HTR-8/SVneo (cell line): ENCODE measurements at places on chromosomes 12 and 14.
A peak's percentile ranks its signal among the peaks of the same experiment; 100 is the strongest.

DNA sequence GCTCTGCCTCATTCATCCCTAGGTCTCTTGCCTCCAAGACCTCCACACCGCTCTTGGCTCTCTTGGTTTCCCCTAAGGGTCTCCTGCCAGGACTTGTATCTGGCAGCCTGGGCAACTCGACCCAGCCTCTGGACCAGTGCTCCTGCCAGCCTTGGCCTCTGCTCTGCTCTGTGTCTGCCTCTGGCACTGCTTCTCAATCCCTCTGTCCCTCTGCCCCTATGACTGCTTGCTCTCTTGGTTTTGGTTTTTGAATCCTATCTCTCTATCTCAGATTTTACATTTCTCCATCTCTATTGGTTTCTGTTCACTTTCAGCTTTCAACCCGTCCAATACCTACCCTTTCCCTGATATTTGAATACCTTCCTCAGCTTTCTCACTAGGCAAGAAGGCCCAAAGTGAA is 6.3 kb downstream of the ITGA5 start:
- DNase-seq, result no peak

DNA sequence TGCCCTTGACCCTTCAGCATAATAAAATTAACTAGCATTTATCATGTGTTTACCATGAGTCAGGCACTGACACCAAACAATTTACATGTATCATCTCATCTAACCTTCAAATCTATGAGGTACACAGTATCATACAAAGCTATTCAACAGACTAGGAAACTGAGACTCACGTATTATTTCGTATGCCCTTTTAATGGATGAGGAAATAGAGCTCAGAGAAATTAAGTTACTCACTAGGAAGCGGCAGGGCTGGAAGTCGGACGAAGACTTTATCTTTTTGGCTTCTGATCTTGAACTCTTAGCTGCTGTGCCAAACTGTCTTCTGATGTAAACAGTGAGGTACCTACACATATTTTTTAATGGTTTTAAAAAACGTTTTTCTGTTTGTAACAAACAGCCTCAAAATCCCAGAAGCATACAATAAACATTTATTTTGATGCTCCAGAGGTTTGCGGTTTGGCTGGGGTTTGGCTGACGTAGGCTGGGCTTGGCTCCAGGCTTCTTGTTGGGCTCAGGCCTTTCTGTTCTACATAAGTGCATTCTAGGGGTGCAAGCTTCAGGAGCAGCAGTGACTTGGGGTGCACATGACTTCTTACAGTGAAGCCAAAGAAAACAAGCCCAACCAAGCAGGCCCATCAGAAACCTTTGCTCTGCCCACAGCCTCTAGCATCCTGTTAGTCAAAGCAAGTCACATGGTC is 184.7 kb downstream of the TBX5 start:
- no peak for DNase-seq

- no peak for DNase-seq
Observed at GRCh38 chr14:69137416-69137815, 15.5 kb downstream of the DCAF5 start.

GRCh38 chr12:53916788-53917655 is 21.6 kb upstream of the HOXC13 start:
- DNase-seq, result no peak

GRCh38 chr12:3647504-3647903 is 105.4 kb downstream of the CRACR2A start:
- DNase-seq, result no peak

DNA sequence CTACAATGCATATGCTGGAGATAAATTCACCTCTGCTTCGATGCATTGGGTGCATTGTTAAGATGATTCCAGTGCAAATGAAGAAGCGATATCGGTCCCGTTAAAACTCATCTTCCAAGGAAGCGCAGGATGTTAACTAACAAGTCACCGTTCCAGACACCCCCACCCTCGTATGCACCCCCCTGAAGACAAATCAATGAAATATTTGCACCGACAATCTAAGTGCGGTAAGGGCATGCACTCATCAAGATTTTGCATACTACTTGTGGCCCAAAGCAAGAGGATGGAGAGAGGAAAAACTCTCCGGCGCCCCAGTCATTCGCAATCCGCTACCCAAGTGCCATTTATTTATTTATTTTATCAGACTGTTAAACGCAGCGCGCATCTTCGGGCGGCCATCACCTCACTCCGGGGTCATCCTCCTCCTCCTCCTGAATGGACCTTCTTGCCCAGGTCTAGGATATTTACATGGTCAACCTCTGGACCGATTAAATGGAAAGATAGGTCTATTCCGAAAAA is 1.2 kb downstream of the NOVA1 start:
- peak; percentile 1 for DNase-seq

DNA sequence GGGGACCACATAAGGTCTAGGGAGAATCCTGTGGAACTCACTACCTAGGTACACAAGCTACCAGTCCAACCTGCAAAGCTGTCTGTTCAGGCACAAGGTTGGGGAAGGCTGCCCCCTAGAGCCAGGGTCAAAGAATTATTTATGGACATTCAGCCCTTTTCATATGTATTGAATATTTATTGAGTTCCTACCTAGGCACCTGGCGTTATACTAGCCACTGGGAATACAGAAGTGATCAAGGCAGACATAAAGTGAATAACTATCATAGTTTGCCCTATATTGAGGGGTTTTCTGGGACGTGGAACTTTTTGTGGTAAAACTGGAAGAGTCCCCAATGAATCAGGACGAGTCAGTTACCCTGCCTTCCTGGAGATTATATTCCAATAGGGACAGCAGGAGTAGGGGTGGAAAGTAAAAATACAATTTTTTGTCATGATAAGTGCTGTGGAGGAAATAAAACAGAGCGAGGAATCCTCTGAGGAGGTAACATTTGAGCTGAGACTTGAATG is 5.8 kb upstream of the SLC48A1 start:
- DNase-seq, result no peak

DNA sequence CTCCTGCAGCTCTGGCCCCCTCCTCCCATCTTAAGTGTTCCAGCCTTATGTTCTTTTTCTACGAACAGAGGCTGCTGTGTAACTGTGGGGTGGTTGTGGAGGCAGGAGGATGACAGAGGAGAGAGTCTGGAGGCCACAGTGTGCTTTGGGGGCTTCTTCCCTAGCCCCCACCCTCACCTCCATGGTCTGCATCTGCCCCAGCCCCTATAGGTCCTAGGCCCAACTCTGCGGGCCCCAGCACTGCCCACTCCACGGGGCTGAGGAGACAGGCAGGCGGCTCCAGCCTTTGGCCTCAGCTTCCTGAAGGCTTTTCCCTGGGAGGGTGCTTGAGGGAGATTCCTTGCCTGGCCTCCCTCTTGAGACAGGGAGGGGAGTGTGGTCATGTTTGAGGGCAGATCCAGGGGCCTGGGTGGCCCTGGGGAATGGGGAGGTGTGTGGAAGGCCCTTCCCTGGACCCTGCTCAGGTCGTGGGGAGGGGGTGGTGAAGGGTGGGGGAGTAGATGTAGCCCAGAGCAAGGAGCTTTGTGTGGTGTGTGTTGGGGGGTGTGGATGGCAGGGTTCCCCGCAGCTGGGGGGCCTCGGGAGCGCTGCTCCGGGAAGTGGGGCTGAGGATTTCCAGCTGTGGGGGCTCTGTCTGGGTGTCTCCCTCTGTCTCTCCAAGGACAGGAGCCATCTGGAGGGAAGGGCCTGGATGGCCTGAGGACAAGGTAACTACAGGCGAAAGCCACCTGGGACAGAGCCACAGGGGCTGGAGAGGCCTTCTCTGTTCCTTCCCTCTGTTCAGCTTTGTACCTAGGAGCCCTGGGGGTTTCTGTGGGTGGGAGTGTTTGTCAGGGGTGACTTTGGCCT is 1.1 kb downstream of the SMIM41 start:
- DNase-seq, result no peak

GRCh38 chr12:125922330-125922729 is 857.1 kb downstream of the AACS start:
- DNase-seq, result no peak

DNA sequence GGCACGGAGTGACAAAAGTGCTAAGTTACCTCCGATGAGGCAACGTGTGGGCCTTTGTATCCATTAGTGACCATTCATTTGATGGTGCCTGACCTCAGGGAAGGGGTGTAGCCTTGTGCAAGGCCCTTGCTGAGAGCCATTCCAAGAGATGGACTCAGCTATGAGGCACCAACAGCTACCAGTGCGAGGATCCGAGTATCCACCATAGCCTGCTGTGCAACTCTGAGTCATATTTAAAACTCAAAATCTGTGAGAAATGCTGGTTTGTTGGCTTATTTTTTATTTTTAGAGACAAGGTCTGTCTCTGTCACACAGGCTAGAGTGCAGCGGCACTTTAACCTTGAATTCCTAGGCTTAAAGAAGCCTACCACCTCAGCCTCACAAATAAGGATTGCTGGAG is 25.1 kb upstream of the WNK1 start:
- DNase-seq, result no peak

- no peak for DNase-seq
Observed at GRCh38 chr14:64417055-64417770, 29.1 kb downstream of the MTHFD1 start.

DNA sequence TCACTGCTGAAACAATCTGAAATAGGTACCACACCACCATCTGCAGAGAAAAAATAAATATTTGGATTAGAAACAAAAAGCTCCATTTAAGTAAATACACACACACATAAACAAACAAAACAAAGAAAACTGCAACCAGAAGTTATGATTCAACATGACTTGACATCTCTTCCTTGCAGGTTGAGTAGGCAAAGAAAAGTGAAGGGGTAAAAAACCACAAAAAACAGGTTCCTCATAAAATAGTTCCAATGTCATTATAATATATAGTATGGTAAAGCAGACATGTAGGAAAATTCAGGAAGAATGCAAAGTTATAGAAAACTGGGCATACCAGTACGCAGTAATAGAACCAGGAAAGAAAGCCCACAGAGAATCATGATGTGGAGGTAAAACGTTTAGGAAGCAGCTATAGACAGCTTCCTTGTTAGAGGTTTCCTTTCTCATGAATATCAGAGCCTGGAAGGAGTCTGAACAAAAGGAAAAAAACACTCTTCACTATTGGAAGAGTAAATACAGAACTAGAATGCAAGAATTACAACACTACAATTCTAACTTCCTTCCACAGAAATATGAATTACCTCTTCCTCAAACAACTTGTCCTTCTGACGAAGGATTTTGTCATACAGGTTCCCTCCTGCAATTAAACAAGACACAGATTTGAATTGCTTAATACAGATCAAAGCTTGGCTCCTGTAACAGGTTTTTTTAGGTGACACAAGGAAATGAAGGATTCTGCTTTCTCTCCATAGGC is 6.1 kb downstream of the NEK9 start:
- DNase-seq, result no peak

- DNase-seq, result no peak
Observed at GRCh38 chr14:69252851-69253250, 7.1 kb upstream of the GALNT16 start.

DNA sequence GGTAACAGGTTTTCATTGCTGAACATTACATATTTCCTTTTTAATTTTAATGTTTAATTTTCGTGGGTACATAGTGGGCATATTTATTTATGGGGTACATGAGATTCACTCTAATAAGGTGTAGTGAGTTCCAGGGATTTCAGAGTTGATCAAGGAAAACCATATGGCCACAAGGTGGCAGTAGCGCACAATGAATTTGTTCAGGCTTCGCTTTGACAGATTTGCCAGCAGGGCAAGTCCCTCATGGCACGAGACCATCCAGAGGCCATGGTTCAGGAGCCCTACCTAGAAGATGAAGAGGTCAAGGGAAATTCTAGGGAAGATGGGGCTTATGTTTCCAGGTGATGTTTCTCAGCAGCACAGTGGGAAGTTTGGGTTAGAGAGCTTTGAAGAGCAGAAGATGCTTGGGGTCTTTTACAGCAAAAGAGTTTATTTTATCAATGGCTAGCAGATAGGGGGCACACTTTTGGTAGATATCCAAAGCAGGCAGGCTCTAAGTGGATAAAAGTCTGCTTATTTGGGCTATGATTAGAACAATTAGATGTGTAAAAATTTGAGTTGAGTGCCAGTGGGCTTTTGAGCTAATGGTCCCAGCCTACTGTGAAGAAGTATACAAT is 1004.4 kb downstream of the AACS start:
- DNase-seq, result peak; percentile 3

DNA sequence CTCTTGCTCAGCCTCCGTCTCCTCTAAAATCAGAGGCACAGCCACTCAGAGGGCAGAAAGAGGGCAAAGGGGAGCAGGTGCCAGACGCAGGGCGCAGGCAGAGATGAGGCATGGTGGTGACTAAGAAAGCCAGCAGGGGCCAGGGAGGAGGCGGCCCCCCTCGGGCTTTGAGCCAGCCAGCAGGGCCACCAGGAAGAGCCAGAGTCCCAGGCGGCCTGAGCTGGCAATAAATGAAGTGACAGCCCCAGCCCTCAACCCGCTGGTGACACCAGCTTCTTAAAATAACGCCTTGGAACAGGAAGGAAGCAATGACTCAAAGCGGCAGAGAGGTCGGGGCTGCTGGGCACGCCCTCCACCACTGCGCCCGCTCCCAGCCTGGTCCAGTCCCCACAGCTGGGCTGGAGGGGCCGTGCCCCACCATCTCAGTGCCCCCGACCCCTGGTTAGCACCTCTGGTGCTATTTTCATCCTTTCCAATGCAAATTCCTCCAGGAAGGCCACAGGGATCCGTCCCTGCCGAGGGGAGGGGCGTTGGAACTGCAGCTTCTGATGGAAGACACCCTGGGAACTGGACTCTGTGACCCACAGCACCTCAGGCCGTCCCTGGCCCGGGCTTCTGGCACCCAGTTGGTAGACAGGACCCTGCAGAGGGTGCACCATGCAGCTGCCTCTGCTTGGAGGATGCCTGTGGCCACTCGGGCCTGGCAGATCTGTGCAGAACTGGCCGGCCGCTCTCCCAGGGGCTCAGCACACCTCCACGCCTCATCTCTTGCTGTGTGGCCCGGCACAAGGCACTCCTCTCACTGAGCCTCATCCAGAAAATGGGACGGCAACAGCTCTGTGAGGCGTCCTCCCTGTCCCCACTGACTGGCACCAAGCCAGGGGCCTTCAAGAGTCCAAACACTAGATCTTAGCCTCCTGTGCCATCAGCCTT is 113.7 kb downstream of the NCOR2 start:
- DNase-seq, result peak; percentile 60

DNA sequence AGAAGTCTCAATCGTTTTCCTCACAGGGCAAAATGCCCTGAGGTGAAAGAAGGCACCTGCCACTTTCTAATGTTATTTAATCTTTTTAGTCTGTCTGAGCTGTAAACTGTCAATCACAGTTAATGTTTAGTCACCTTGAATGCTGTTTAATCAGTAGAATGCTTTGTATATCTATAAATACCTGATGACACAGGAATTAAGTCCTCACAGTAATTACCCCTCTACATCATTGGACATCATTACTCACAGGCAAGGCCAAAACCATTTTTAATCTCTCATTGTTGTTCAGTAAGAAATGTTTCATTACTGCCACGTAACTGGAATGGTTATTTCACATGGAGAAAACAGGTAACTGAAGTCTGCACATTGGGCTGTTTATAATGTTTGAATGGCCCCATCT is 178.8 kb downstream of the EXOC5 start:
- DNase-seq, result no peak

DNA sequence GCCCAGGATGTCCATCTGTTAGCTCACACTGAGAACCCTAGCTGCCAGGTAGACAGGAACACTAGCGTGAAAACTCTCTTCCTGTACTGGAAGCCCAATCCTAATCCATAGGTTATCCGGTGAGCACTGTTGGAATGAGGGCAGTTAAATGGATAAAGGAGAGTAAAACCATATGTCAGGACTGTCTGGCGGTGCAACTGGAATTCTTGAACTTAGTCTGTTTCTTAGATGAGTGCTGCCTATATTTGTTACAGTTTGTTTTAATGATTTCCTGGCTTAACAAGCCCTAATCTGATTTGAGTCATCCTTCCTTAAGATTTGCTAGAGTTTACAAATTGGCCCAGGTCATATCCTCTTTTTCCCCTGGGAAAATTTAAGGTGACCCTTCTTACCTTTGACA is 104.7 kb downstream of the ANO4 start:
- DNase-seq, result no peak
